Kasumi-1 (cell line): ENCODE measurements at places on chromosomes 1 and 21.

DNA sequence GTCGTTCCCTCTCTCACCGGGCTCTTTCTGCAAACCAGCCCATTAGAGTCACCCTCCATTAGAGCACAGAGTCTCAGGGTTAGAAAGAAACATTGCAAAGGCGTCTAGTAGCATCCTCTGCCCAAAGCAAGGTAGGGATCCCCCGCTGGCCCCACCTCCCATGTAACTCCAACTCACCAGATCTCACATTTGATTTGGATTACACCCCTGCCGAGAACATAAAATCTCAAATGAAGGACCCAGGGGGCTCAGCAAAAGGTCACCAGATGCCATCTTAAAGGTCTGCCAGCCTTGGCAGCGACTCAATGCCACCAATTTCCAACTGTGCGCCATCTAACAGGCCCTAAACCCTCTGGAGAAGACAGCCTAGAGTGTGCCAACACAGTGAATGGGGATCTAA, 14.1 kb downstream of the C1orf87 start:
- DNase-seq, result no peak

DNA sequence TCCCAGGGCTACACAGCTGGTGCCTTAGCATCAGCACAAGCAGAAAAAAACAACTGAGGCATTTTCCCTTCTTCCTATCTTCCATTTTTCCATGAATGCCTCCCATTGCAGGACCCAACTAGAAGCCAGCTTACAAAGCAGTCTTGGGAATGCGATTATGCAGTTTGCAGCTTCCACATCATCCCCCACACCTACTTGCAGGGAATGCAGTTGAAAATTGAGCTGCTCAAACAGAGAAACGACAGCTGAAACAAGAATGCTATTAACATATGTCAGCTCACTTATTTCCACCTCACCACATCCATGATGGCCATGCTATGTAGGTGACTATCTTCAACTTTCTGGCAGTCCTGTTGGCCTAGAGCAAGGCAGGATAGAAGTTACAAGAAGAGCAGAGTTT, 150.6 kb upstream of the KCTD3 start:
- DNase-seq, result no peak

DNA sequence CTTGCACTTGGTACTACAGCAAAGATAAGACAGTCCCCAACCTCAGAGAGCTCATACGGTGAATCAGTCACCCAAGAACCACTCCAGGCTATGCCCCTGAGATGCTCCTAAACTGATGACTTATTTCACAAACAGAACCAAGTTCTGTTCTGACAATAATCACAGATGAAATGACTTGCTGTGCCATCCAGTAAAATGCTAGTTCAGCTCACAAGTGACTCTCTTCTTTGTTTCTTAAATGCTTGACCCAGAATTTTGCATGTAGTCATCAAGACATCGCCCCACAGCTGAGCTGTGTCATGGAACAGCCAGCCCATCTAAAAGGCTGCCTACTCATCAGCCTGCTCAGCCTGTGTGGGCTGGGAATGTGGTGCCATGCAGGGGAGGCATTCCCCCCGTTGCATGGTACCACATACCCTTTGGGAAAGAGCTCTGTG, 6.1 kb upstream of the SLC19A2 start:
- no peak for DNase-seq

- DNase-seq, result peak; percentile 27
Measured at GRCh38 chr1:71698186-71698585, 584.2 kb downstream of the NEGR1 start.

GRCh38 chr1:34787461-34788420, 5.1 kb upstream of the GJA4 start:
- peak; percentile 59 for DNase-seq

DNA sequence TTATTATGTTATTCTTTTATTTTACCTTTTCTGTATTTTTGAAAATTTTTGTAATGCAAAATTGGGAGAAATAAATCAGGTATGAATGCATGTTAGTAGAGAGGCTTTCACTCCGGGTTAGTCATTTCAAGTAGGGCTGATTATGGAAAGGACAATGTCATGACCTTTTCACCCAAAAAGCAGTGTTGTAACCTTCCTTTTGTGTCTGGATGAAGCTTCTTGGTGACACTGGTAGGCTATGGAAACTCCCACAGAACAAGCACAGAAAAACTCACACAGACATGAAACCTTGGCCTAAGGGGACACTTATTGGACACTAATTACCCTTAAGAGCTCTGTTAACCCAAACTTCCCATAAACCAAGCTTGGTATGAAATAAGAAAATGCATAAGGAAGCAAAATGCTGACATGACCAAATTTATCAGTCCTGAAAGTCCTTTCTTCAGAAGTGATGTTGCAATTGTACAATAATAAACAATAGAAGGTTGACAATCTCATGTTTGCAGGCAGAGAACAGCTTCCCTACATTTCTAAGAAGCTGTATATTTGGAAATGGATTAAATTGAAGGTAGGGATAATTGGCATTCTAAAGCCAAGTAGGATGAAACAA, 70.0 kb upstream of the KCNJ15 start:
- no peak for DNase-seq

DNA sequence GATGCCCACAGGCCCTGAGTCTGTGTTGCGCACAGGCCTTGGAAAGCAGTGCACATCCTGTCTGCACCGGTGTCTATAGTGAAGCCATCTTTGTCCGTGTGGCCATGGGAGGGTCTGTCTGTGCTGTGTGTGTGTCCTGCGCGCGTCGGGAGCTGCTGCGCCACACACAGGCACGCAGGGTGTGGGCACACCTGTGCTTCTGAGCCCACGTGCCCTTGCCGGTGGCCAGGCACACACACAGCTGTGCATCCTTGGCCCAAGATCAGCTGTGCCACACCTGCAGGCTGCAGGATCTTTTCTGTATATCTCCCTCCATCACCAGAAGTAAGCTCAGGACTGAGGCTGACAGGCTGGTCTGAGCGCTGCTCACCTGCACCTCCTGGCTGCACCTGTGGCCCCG, 3.2 kb upstream of the SAMD11 start:
- no peak for DNase-seq

DNA sequence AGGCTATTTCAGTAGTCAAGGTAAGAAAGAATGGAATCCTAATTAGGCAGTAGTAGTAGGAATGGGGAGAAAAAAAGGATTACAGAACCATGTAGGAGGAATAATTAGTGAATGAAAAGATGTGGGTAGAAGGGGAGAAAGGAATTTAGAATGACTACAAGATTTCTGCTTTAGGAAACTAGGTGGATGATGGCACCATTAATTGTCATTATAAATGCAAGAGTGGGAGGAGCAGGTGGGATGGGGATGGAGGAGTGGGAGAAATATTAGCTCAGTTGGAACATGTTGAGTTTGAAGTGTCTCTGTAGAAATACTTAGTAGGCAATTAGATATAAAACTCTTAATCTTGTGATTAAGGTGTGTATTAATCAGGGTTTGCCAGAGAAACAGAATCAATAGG, 50.0 kb upstream of the C21orf91 start:
- no peak for DNase-seq

DNA sequence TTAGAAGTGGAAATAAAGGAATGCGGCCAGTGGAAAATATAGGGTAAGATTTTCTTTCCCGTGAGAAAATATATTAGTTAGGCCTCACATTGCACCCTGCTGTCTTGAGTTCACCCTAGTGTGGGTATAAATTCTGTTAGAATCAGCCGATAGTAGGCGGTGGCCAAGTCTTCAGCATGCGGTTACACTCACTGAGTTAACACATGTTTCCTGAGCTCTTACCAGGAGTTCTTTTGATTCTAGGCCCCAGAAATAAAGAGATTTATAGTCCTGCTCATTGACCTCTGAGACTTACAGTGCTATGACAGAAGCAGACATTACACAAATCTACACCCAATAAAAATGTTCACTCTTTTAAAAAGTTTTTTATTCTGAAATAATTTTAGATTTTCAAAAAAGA, 279.3 kb upstream of the LRRC7 start:
- no peak for DNase-seq

- no peak for DNase-seq
Measured at GRCh38 chr1:222127526-222128152, 385.8 kb upstream of the DUSP10 start.

DNA sequence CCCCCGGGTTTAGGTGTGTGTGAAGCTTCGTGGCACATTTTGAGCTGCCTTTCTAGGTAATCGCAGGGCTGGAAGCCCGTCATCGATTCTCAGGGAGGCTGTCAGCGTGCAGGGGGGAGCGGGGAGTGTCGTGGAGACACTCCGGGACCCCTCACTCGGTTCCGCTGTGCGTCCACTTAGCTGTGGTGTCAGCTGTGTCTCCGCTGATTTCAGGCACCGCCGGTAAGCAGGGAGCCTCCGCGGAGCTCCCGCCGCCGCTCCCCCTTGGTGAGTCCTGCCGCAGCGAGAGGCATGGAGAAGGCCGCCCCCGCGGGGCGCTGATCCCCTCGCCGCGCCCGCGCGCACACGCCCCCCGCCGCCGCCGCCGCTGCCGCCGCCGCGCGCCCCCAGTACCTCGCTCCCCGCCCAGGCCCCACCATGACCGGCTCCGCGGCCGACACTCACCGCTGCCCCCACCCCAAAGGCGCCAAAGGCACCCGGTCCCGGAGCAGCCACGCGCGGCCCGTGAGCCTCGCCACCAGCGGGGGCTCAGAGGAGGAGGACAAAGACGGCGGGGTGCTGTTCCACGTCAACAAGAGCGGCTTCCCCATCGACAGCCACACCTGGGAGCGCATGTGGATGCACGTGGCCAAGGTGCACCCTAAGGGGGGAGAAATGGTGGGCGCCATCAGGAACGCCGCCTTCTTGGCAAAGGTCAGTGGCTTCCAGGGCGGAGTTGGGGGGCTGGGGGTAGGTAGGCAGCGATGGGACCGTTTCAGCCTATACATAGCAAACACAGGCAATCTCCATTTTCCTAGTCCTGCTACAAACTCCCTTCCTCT, 995 bp downstream of the VASH2 start:
- DNase-seq, result no peak

GRCh38 chr1:233089251-233089650, 138.8 kb downstream of the NTPCR start:
- no peak for DNase-seq

GRCh38 chr1:155177192-155177917, 3.7 kb downstream of the TRIM46 start:
- no peak for DNase-seq

DNA sequence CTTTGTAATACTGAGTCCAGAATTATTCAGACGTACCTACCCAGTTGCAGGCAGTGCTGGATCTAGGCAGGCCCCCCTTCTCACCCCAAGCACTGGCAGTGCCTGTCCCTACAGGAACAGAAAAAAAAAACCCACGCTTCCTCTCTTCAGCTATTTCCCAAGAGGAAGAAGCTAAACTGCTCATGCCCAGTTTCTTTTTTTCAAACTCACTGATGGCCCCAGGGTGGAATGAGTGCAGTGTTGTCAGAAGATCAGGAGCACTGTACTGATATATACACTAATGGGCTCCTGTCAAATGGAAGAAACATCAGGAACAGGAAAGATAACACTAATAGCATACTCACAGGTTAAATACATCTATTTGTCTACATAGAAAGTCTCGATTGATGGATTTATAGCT, 28.2 kb upstream of the DOCK7 start:
- peak; percentile 30 for DNase-seq

DNA sequence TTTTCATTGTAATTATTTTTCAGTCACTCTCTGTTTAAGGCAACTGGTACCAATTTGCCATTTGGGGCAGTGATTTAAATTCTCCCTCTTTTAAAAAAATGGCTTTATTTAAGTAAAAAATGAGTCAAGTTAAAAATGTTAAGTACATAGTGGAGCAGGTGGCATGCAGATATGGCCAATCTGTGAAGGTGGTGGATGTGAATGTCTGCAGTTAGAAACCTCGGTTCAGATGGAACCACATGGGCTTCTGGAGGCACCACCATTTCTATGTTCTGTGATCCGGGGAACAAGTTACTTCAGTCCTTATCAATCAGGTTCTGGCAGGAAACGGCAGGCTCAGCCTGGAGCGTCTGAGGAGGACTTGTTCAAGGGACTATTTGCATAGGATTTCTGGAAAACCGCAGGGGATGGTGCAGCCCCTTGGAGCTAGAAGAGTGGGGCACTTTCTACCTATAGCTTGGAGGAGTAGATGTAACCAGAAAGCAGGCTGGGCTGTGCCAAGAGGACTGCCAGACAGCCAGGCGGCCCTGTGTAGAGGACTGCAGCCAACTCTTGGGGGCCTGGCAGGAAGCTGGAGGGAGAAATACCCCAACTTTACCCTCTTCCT, 12.3 kb downstream of the IGSF21 start:
- no peak for DNase-seq

DNA sequence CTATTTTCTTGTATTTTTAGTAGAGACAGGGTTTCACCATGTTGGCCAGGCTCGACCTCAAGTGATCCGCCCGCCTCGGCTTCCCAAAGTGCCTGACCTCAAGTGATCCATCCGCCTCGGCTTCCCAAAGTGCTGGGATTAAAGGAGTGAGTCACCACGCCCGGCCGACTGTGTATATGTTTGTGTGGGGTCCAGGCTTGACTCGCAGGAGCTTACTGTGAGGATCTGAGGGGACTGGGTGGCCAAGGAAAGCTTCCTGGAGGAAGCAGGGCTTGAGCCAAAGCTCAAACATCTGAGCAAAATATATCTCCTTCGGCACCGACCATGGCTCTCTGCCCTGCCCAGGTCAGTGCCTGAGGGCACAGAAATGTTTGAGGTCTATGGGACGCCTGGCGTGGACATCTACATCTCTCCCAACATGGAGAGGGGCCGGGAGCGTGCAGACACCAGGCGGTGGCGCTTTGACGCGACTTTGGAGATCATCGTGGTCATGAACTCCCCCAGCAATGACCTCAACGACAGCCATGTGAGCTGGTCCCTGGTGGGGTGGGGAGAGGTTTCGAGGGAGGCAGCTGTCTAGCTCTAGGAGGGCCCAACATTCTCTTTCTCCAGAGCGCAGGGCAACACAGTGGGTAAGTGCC, 10.5 kb downstream of the PADI3 start:
- no peak for DNase-seq

DNA sequence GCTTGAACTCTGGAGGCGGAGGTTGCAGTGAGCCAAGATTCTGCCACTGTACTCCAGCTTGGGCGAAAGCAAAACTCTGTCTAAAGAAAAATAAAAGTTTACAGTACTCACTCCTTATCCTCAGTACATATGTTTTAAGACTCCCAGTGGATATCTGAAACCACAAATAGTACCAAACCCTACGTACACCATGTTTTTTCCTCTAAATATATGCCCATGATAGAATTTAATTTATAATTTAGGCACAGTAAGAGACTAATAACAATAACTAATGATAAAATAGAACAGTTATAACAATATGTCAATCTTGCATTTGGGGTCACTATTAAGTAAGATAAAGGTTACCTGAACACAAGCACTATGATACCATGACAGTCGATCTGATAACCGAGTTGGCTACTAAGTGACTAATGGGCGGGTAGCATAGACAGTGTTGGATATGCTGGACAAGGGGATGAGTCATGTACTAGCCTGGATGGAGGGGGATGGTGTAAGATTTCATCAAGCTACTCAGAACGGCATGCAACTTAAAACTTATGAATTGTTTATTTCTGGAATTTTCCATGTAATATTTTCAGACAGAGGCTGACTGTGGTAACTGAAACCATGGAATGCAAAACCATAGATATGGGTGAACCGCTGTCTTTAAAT, 43.7 kb downstream of the ST7L start:
- DNase-seq, result no peak

DNA sequence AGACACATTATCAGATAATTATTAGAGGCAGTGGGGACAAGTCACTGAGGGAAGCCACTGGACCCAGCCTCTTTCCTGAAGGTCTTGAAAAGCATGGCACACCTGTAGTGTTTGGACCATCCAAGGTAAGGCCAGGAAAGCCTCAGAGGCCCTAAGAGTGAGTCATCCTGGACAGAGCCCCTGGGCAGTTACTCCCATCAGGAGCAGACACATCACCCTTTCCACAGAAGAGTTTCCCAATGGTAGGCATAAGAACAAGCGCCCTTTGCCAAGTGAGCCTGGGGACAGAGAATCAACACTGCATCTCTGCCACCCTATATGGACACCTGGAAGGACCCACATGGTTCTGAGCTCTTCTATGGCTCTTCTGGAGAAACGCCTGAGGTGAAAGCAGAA, 136.0 kb downstream of the PLXNA2 start:
- DNase-seq, result no peak
